ENCODE measurements at places on chromosomes 1 and 21.

DNA sequence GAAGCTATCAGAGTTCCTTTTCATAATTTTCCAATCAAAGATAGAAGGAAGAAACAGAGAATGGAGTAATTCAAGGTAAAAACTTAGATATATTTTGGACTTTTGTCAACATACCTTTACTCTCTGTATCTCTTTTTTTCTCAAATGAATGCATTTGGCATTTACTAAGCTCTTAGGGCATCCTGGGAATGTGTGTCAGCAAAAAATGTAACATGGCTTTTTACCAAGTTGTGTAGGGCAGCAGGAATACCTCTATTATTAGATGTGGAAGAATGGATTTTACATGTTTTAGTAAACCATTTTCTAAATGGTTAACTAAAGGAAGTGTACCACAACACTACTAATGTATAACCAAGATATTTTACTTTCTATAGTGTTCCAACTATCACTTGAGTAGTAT, 4.2 kb upstream of the COL11A1 start:
- no peak for DNase-seq

GRCh38 chr21:31667132-31667531, 7.6 kb downstream of the SOD1 start:
- DNase-seq = no peak

DNA sequence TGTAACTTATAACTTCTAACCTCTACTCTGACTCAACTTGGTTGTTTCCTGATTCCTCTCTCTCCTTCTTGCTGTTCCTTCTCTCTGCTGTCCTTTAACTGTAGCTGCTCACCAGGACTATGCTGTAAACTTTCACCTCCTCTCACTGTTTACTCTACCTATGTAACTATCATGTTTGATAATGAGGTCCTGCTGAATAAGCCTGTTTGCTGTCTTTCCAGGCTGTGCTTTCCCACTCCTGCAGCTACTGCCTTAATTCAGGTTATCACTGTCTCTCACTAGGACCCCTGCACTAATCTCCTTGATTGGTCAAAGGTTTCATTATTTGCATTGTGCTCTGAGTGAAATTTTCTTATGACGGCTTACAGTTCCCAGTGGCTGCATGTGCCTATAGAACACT, 633.9 kb upstream of the PTBP2 start:
- no peak for DNase-seq

DNA sequence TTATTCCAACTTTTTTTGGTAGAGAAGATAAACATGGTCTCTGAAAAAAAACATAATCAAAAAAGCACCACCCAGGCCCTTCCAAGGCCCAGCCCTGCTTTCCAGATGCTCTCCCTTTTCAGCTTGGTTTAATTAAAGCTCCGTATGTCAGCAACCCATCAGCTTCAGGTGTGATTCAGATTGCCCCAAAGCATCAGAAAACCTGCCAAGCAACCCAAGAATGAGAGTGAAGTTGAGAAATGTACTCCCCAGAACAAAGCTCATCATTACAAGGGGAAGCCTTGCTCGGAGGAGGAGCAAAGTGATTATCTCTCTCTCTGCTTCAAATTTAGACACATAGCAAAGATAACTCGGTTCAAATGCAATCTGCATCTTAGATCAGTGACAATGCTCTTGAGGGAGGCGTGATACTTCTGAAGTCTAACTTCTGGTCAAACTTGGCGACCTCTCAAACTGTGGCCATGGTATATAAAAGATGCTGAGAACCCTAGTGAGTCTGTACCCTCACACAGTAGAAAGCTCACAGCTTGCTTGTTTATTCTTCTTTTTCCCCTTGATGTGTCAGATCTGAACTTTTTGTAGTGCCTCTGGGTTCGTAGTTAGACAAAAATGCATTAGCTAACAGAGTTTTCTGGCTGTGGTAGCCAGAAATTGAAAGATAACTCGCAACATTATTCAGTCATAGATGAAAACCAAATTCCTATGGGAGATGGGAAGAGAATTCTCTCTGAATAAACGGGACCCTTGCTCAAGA, 63.3 kb upstream of the ZC3H11B start:
- no peak for DNase-seq

GRCh38 chr1:228542376-228542775, 55.2 kb downstream of the RNF187 start:
- no peak for DNase-seq

- no peak for DNase-seq
Measured at GRCh38 chr1:17118706-17119075, 560 bp downstream of the PADI2 start.

DNA sequence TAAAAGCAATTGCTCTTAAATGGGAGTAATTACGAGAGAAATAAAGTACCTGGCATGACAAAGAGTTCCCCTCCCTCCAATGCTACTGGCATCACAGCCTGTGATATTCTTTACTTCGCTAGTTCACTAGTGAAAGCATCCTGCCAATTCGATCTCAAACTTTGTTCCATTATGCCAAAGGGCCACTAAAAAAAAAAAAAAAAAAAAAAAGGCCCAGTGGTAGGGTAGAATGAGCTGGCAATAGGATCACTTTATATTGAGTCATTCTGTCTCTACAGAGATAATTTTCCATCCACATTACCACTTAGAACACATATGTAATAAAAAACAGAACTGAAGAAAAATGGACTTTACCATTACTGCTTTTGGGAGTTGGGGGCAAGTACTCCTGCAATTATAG, 11.2 kb downstream of the PUM1 start:
- DNase-seq = no peak

DNA sequence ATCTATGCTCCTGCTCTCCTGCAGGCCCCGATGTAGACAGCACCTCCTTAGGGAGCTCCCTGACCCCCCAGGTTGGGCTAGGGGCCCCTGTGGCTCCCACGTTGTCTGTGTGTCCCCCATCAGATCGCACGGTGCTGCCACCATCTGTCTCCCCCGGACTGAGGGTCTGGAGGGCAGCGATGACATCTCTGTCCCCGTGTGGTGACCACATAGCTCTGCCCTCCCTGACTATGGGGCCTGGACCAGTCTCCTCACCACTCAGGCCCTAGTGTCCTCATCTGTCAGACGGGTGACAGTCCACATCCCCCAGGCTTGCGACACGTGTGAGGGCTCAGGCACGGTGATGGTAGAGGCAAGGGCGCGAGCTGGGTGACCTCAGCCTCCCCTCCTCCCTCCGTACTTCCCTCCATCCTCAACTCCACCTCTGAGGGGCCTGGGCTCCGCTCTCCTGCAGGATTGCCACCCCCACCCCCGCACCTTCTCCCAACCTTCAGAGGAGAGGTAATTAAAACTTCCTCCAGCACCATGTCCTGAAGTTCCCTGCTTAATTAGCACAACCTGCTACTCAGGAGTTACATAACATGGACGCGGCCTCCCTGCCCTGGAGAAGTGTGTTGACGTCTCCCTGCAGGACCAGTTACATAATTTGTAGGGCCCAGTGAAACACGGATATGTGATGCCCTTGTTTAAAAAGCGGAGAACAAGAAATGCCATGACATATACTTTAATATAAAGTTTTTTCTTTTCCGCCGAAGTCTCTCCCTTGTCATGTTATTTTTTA, 288.2 kb downstream of the PTPRU start:
- DNase-seq = no peak

DNA sequence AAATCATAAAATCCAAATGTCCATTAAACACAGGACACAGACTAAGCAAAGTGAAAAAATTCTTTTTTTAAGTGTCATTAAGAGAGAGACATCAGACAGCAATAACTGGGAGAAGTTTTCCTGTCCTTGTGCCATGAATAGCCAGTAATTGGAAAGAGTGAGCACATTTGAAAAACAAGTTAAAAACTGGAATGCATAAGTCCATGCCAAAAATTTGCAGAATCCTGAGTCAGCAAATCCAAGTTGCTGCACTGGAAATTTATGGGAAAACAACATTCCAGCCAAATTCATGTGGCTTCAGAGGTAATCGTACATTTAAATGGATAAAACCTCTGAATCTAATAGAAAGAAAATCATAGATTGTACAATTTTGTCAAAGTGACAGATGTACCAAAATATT, 291.4 kb downstream of the LRRC40 start:
- DNase-seq = no peak

DNA sequence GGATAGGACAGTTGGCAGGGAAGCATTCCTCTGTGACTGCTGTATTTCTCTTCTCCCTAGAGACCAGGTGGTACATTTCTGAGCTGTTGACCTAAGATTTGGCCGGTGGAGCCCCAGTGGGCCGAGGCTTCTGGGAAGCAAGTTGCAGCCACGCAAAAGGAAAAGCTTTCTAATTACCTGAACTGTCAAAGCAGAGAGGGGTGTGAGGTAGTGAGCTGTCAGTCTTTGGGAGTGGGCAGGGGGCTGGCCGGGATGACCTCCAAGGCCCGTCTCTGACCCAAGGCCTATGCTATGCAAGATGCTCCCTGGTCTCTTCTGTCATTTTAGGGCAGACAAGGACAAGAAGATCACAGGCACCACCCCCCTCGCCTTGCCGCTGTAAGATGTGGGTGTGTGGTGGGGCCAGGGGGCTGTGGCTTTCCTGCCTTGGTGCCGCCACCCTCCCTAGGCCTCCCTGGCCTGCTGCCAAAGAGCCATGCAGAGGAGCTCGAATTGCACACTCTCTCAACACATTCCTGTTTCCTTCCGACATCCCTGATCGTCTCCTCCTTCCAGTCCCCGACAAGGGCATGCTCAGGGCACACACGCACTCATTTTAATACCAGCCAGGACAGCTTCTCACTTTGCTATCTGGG, 7.7 kb downstream of the PADI1 start:
- peak; percentile 61 for DNase-seq

GRCh38 chr1:199573047-199573446, 454.5 kb upstream of the NR5A2 start:
- DNase-seq = no peak

Data from SW480 (cell line).